ENCODE measurements at places on chromosomes 2 and 18.
A peak's percentile ranks its signal among the peaks of the same experiment; 100 is the strongest.

DNA sequence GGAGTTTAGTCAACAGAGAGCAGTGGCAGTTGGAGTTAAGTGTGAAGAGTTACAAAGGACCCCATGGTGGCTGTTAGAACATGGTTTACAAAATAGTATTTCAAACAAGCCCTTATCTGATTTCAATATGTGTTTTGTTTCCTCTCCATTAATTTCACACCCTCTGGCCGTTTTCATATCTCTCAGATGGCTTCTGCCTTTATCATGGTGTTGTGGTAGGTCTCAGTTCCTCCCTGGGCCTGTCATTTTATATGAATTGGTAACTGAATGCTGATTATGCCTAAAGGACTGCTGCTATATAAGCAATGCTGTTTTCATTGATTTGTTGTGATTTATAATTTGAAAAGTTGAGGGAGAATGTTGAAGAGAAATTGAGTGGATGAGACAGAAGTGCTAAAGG is 686.7 kb downstream of the NYAP2 start:
- no peak for DNase-seq

GRCh38 chr2:238875101-238875470 is 27.2 kb downstream of the TWIST2 start:
- DNase-seq = no peak

DNA sequence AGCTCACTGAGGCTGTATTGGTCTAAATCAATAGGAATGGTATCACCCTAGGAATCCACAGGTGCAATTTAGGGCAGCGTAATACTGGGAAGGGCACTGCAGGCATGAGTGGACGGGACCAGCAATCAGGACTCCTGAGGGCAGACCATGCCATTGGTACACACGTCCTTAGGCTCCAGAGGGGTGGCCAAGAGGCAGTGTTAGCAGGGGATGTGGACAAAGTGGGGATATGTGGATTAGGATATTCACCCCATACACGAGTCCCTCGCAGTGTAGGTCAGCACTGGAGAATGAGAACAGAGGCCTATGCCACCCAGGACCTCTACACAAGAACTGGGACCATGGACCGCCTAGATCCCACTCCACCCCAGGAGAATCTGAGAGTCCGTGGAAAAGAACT is 389.8 kb downstream of the BCL11A start:
- no peak for DNase-seq

DNA sequence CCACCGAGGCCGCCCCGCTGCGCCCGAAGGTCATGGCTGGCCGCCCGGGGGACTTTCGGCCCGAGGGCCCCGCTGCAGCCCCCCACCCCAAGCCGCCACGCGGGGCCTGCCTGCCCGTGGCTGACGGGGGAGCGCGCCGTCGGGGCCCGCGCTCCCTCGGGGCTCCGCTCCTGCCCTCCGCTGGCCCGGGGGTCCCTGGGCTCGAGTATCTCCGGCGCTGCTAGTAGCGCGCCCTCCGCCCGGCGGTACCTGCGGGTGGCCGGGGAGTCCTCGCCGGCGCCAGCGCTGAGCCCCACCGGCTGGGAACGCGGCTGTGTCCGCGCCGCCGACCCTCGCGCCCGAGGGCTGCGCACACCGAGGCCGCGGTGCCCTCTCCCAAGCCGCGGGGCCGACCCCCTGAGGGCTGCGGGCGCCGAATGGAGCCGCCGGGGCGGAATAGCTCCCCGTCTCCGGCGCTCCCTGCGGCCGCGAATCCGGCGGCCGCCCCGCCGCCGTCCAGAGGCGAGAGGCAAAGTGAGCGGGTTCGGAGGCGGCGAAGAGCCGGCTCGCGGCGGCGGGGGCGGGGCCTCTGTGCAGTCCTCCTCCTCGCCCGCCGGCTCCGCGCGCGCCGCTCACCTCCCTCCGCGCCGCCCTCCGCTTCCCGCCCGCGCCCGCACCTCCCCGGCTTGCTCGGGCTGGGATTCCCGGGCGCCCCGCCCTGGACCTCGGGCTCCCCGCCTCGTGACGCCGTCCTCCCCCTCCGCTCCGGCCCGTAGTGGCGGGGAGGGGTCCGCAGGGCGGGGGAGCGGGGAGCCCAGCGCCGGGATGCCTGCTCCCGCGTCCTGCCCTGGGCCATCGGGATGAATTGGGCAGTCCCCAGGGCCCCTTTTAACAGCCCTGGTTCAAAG is at the start of gene KCNG3:
KCNG3 (minus strand) TSS at position 515 of the 887 bp plus-strand sequence; CDS start at position 34, 481 bp downstream.
- DNase-seq = peak; percentile 64

GRCh38 chr2:119333360-119333759 is 33.3 kb downstream of the C2orf76 start:
- no peak for DNase-seq

DNA sequence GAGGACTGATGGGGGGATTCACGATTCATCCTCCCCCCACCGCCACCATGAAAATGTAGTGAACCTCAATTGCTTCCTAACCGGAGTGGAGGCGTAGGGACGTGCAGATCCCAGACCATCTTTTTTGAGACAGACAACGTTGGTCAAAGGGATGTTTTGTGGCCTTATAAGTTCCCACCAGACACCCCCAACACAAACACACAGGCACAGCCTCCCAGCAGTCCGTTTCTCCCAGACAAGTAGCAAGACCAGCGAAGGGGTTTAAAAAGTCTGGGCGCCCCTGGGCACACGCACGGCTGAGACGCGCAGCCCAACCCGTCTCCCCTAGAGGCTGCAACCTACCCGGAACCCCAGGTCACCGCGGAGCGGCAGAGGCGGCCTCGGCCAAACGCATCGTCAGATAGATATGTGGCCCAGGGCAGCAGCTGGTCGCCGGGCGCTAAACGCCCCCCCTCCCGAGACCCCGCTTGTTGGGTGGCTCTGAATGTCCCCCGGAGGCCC is 1.3 kb downstream of the GBX2 start:
- no peak for DNase-seq

DNA sequence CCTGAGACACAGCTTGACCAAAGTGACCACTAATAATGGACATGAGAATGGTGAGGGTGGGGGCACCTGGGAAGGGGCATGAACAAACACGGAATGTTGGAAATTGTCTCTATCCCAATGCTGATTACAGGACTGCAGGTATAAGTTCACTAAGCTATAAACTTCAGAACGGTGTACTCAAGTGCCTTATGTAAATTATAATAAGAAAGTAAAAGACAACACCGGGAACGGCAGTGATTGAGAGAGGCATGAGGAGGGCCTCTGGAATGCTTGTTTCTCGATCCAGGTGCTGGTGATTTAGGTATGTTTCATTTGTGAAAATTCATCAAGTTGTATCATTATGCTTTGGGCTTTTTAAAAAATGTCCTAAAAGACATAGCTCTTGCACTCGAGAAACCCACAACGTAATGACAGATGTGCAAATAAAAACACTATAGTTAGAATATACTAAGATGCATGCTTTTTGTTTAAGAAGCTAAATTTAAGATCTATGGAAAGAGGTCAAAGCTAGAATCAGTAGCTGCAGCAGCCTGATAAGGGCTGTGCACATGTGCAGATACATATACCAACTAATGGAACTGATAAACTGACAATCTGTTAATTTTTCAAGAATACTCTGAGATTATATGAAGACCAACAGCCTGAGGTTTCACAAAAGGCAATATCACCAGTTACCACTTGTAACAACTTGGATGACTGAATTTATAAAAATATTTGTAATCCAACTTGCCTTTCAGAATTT is 7.6 kb downstream of the HIBCH start:
- no peak for DNase-seq

- no peak for DNase-seq
Observed at GRCh38 chr18:61764381-61764780, 128.4 kb downstream of the RNF152 start.

GRCh38 chr2:38875576-38876367 is at the start of the genes DHX57 and MORN2:
Gene DHX57, minus strand, starts transcription at chr2:38875934. Its CDS starts 7,529 bp downstream, at chr2:38868405.
Gene MORN2, plus strand, starts transcription at chr2:38875976.
- DNase-seq = peak; percentile 46

- no peak for DNase-seq
Observed at GRCh38 chr2:172806493-172806892, 70.8 kb downstream of the RAPGEF4 start.

DNA sequence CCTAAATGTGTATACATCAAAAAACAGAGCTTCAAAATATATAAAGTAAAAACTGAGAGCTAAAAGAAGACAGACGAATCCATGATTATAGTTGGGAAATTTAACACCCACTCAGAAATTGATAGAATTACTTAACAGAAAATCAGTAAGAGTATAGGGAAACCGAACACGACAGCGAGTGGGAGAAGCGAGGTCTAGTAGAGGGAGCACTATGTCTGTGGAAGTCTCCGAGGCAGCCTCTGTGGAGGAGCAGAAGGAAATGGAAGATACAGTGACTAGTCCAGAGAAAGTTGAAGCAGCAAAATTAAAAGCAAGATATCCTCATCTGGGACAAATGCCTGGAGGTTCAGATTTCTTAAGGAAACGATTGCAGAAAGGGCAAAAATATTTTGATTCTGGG is 38.8 kb downstream of the NMS start:
- DNase-seq = no peak

GRCh38 chr2:63661076-63661475 is 72.3 kb downstream of the MDH1 start:
- DNase-seq = no peak

- no peak for DNase-seq
Observed at GRCh38 chr2:144430722-144431391, 89.1 kb downstream of the ZEB2 start.

GRCh38 chr2:43539436-43539835 is 56.4 kb downstream of the THADA start:
- no peak for DNase-seq

- no peak for DNase-seq
Observed at GRCh38 chr2:172399765-172400164, 27.6 kb upstream of the ITGA6 start.

DNA sequence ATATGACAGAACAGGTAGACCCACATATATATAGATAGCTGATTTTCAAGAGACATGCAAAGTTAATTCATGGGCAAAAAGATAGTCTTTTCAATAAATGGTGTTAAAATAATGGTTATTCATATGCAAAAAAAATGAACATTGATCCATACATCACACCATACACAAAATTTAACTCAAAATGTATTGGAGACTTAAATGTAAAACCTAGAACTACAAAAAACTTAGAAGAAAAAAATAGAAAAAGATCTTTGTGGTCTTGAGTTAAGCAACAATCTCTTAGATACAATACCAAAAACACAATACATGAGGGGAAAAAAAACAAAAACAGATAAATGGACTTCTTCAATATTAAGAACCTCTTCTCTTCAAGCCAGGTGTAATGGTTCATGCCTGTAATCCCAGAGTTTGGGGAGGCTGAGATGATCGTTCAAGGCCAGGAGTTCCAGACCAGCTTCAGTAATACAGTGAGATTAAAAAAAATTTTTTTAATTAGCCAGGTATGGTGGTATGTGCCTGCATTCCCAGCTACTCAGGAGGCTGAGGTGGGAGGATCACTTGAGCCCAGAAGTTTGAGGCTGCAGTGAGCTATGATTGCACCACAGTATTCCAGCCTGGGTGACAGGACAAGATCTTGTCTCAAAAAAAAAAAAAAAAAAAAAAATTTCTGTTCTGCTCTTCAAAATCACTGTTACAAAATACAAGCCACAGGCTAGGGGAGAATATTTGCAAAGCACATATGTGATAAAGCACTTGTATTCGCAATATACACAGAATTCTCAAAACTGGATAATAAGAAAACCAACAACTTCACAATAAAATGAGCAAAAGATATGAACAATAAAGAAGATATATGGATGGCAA is 32.7 kb upstream of the MYCN start:
- no peak for DNase-seq

DNA sequence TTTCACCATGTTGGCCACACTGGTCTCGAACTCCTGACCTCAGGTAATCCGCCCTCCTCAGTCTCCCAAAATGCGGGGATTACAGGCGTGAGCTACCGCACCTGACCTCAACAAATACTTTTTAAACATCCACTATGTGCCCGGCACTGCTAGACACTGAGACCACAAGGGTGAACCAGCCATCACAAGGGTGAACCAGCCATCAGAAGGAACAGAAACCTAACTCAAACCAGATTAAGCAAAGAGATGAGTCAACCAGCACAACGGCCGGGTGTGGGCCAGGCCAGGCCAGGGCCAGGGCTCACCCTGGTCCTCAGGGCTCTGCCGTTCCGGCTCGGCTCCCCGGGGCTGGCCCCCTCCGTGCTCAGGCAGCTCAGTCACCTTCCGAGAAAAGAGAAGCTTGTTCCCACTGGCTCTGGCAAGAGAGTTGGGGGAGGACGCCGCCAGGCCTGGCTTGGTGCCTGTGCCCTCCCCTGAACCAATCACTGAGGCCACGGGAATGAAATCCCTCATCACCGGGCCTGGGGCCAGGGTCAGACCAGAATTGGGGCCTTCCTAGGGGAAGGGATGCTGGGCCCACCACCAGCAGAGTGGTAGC is 4.4 kb downstream of the TEX44 start:
- DNase-seq = no peak

- DNase-seq = no peak
Observed at GRCh38 chr2:191222507-191222906, 22.7 kb upstream of the MYO1B start.

GRCh38 chr18:45916302-45916701 is 50.8 kb downstream of the EPG5 start:
- DNase-seq = no peak

- DNase-seq = no peak
Observed at GRCh38 chr2:101729521-101730190, 32.1 kb downstream of the MAP4K4 start.

- no peak for DNase-seq
Observed at GRCh38 chr2:71897137-71897480, 250.6 kb downstream of the CYP26B1 start.

GRCh38 chr18:47979611-47980200 is 49.2 kb upstream of the SMAD2 start:
- no peak for DNase-seq

DNA sequence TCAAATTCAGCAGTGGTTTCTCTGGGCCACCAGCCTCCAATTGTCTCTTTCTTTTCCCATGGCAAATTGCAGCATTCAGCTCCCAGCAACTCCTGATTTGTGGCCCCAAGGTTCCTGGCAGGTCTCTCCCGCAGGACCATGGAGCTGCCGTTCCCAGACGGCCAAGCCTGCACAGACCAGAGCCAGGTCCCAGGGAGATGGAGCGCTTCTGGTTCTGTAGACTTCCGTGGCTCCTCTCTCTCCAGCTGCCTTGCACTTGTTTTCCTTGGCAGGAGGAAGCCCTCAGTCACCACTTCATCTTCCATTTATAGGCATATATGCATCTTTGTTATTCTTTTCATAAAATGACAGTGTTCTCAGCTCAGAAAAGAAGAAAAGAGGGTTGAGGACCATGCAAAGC is 21.7 kb downstream of the TNP1 start:
- no peak for DNase-seq

DNA sequence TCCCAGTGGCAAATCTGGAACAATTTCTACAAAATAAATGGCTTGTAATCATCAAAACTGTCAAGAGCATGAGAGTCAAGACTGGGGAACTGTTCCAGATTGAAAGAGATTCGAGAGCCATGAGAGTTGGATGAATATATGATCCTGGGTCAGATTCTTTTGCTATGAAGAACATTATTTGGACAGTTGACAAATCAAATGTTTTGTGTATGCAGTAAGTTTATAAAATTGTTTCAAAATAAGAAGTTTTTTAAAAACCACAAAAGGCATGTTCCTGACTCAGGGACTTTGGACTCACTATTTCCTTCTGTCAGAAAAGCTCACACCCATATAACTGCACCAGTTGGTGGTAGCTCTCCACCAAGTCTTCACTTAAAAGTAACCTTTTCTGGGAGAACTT is 38.5 kb downstream of the ROCK2 start:
- no peak for DNase-seq

All from activated naive CD4-positive, alpha-beta T cell (primary cell).